ENCODE measurements at places on chromosomes 3 and 15.

- DNase-seq = no peak
Measured at GRCh38 chr15:80183886-80184285, 31.1 kb downstream of the FAH start.

DNA sequence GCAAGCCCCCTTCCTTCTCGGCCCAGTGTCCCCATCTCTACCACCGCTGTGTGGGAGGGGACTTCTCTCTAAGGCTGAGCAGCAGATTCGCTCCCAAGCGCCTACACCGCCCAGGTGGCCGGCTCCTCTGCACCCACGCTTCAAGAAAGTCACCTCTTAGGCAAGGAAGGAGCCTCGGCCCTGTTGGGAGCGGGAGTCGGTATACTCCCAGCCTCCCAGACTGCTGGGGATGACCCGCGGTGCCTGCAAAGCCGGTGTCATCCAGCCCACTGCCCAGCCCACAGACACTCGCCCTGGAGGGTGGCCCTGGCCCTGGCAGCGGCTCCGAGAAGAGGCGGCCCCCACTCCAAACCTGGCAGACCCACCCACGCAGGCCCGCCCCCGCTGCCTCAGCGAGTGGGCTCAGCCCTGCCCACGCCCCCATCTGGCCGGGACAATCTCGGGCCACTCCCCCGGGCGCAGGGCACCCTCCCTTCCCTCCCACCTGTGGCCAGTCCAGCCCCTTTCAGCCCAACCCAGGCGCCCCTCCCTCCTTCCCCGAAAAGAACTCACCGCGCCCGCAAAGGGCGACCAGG is 396 bp downstream of the CHRNB4 start:
- no peak for DNase-seq

DNA sequence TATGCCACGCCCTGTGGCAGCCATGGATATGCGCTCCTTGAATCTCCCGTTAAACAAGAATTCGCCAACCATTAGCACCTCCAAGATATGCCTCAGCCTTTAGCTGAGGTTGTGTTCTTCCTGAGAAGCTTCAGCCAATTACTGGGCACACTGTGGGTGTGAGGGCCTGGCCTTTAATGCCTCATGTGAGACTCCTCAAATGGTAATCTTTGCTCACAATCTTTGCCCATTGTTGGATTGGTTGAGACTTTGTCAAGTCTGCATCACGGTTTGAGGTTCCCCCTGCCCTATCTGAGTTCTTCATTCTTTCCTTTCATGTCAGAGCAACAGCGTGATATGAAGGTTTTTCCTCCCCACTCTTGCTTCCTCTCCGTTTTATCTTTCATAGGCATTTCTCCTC is 108.1 kb upstream of the CCDC54 start:
- DNase-seq = no peak

DNA sequence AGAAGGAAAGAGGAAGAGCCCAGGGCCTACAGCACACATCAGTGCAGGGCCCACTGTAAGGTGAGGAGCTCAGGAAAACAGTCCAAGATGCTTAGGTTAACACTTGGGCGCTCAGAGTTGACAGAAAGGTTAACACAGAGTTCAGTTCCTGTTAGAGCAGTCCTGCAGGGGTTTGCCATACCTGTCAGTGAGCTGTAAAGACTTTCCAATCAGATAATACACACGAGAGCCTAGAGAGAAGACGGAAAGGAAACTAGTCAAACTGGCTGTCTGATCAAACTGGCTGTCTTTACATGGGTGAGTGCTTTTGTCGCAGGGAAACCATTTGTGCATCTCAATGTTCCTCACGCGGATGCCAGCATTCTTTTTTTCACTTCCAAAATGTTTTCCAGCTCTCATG is 61.4 kb upstream of the ARHGEF26 start:
- DNase-seq = no peak

DNA sequence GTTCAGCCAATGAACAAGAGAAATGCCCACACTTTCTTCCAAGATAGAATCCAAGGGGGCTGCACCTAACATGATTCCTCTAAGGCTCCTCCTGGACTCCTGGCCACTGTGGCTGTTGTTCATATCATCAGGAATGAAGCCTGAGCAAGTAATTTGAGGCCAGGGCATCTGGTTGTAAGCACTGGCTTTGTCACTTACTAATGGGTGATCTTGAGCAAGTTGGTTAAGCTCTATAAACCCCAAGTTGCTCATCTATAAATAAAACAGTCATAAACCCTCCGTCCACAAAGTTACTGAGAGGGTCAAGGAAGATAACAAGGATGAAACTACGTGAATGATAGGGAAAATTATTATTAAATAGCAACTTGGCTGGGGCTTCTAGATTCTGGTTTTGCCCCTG is 58.3 kb downstream of the CDC25A start:
- DNase-seq = no peak

- no peak for DNase-seq
Measured at GRCh38 chr3:96863129-96863740, 48.8 kb downstream of the EPHA6 start.

Measured in cortex of kidney (tissue), 1 donor.